ENCODE measurements at places on chromosomes 4 and X. TPM values are rescaled to one million over a fixed set of nuclear protein-coding genes. Genes with fewer than 3 reads are reported as not detected.
A peak's percentile ranks its signal among the peaks of the same experiment; 100 is the strongest.

DNA sequence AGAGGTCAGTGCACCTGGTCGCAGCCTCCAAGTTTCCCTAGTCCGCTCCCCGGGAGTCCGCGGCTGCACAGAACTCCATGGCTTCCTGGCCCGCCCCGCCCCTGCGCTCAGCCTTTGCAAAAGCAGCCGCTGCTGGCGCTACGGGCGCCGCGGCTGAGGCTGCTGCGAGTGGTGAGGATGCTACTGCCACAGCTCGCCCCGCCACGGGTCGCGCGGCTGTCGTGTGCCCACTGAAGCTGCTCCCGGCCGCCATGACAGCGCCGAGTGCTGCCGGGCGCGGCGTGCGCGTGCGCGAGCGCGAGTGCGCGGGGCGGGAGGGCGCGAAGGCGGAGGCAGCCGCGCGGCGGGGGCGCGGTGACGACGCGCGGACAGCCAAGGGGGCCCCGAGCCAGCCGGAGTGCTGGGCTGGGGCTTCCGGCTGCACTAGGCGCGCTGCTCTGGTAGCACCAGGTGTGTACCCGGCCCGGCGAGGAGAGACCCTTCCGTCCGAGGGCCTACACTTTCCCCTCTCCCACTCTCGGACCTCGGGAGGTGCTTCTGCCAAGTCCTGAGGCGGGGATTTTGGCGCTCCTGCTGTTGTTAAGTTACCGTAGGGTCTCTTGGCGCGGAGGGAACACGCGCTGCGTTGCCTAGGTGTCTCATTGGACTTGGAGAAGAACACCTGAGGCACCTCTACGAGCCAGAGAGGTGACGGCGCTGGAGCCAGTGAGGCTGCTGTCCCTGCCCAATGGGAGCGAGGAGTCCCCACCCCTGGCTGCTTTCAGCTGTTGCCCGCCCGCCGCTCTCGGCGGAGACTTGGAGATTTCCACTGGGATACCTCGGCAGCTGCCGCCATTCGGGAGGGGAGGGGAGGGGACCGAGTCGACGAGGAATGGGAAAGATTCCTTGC is 619 bp upstream of the LRBA start:
- peak overlapping the region; percentile 90 for H3K27ac ChIP-seq
- peak; percentile 66 for DNase-seq
- peaks cover 41% of the 10 kb centered on the region for H3K4me1 ChIP-seq
- peak overlapping the region; percentile 94 for H3K4me3 ChIP-seq

C4orf46 gene
- total RNA-seq = 3.4 TPM

DNA sequence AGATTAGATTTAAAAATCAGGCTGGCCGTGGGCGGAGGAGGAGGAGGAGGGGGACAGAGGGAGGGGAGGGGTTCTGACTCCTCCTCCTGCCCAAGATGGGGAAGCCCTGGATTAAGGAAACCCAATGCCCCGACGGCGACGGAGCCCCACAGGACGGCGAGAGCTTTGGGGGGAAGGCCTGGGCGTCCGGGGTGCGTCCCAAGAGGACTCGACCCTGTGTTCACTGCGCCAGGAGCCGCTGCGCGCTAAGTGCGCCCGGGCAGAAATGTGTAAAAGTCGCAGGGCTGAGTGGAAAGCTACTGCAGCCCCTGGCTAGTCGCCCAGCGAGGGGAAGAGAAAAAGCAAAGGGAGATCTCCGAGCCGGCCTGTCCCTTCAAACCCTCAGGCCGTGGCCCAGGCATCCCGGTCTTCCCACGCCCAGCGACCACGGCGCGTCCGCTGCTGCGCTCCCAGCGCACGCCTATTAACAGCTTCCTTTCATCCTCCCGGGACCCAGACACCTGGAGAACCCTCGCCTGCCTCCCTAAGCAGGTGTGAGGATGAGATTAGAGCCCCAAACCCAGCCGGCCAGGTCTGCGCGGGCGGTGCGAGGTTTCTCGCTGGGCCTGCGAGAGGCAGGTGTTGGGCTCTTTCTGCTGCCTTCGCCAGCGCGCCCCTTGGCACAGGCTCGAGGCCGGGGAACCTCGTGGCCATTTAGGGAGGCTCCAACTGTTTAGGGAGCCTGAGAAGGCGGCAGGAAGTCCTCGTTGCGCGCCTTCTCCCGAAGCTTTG is 1.4 kb upstream of the RPS6KA3 start:
- peaks cover 19% of the 10 kb centered on the region for H3K4me1 ChIP-seq
- H3K27ac ChIP-seq = peak overlapping the region; percentile 88
- H3K36me3 ChIP-seq = no peaks in the 10 kb centered on the region
- H3K27me3 ChIP-seq = no peaks in the 10 kb centered on the region
- DNase-seq = peak; percentile 58
- H3K4me3 ChIP-seq = peak overlapping the region; percentile 76

GRXCR1 gene
- not detected for total RNA-seq

GRCh38 chr4:122798101-122798500 is 28.5 kb upstream of the FGF2 start:
- no peaks in the 10 kb centered on the region for H3K36me3 ChIP-seq
- H3K27ac ChIP-seq = peak overlapping the region; percentile 77
- no peaks in the 10 kb centered on the region for H3K27me3 ChIP-seq
- H3K4me1 ChIP-seq = peaks cover 20% of the 10 kb centered on the region
- peak; percentile 45 for DNase-seq

DNA sequence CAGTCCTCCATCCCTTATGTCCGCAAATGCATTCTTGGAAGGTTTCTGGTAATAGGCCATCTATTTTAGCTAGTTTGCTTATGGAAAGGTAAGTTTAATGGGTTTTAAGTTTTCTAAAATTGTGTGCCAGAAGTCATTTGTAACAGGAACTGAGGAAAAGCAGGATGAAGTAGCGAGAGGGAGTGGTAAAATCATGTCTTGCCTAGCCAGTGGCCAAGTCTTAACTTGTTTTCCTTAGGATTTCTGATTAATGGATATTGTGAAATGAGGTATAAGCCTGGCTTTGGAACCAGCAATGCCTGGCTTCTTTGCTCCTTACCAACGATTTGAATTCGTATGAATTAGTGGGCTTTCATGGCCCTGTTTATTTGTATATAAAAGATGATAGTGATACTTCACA is 7.3 kb downstream of the SEC24B start:
- peaks cover 5% of the 10 kb centered on the region for H3K36me3 ChIP-seq
- no peak for DNase-seq
- no peak overlapping the region for H3K27ac ChIP-seq
- H3K4me3 ChIP-seq = no peak overlapping the region
- H3K4me1 ChIP-seq = peaks cover 85% of the 10 kb centered on the region

- no peak overlapping the region for H3K4me3 ChIP-seq
- H3K27ac ChIP-seq = no peak overlapping the region
- no peaks in the 10 kb centered on the region for H3K36me3 ChIP-seq
- DNase-seq = no peak
Observed at GRCh38 chr4:2116687-2117400, 57.7 kb downstream of the NAT8L start.

DNA sequence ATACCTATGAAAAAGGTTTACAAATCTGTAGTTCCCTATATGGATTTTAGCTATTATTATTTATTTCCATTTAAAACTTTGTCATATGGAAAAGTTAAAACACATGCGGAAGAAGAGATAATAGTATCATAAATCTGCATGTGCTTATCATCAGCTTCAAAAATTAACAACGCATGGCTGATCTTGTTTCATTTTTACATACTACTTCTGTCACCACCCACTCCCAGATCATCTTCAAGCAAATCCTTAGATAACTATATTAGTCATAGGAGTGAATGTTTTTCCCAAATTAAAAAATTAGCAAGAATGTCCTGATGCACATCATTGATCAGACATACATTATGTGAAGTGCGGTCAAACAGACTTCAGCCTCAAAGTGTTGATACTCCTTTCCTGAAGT is 24.6 kb upstream of the MOB1B start:
- no peak overlapping the region for H3K4me3 ChIP-seq
- no peaks in the 10 kb centered on the region for H3K4me1 ChIP-seq
- H3K27me3 ChIP-seq = no peaks in the 10 kb centered on the region
- no peak overlapping the region for H3K27ac ChIP-seq
- no peaks in the 10 kb centered on the region for H3K36me3 ChIP-seq

ANOS1 gene
- 5.0 TPM for total RNA-seq

GRCh38 chr4:7379719-7380118 is 55.0 kb downstream of the PSAPL1 start:
- H3K4me1 ChIP-seq = peaks cover 16% of the 10 kb centered on the region
- no peak overlapping the region for H3K27ac ChIP-seq
- no peak overlapping the region for H3K4me3 ChIP-seq
- H3K36me3 ChIP-seq = no peaks in the 10 kb centered on the region
- H3K27me3 ChIP-seq = peaks cover 22% of the 10 kb centered on the region

DNA sequence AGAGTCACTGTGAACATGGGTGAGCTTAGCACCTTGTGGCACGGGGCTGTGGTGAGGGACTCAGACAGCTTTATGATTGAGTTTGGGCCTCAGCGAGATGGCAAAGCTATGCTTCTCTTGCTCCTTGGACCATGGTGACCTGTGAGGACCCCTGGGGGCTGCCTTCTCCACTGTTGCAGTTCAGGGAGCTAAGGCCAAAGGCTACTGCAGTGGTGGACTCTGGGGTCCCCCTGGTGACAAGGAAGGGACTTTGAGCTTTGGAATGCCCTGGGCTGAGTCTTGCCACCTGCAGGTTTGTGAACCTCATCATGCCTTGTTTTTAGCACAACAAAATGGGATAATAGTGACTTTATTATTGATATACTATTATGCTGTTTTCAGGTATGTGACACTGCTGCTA is 36.5 kb downstream of the TBL1X start:
- no peak overlapping the region for H3K27ac ChIP-seq
- no peak for DNase-seq
- no peaks in the 10 kb centered on the region for H3K27me3 ChIP-seq
- H3K36me3 ChIP-seq = peaks cover 16% of the 10 kb centered on the region

TRO gene
- 1.9 TPM for total RNA-seq

- H3K4me1 ChIP-seq = no peaks in the 10 kb centered on the region
- DNase-seq = no peak
Observed at GRCh38 chrX:55758033-55758432, 40.5 kb downstream of the RRAGB start.

PDGFRA gene
- total RNA-seq = 24.8 TPM

DNA sequence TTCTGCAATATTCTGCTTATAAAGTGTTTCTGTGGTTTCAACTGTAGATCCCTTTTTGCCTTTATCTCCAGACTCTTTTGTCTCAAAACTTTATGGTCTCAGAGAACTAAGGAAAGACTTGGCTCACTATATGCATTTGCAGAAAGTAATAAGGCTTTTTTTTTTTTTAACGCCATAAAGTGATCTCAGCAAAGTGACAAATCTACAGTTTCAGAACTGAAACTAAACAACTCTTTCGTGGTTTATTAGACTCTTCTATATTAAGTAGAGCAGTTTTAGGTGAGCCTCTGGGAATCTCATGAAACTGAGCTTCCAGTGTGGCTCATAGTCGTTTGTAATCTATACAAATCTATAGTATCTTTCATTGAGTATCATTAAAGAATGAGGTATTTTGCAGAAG is 15.3 kb downstream of the ATP7A start:
- no peak overlapping the region for H3K4me3 ChIP-seq
- H3K4me1 ChIP-seq = no peaks in the 10 kb centered on the region
- no peaks in the 10 kb centered on the region for H3K27me3 ChIP-seq

SPATA4 gene
- total RNA-seq = 0.55 TPM

- no peaks in the 10 kb centered on the region for H3K27me3 ChIP-seq
- no peak overlapping the region for H3K27ac ChIP-seq
- no peak for DNase-seq
- no peak overlapping the region for H3K4me3 ChIP-seq
Observed at GRCh38 chr4:124409044-124409443, 303.5 kb downstream of the ANKRD50 start.

- H3K27ac ChIP-seq = no peak overlapping the region
- H3K4me3 ChIP-seq = no peak overlapping the region
- no peak for DNase-seq
- H3K36me3 ChIP-seq = peaks cover 19% of the 10 kb centered on the region
- no peaks in the 10 kb centered on the region for H3K27me3 ChIP-seq
- H3K4me1 ChIP-seq = no peaks in the 10 kb centered on the region
Observed at GRCh38 chrX:134782796-134783195, 124.5 kb upstream of the PLAC1 start.

- H3K27me3 ChIP-seq = no peaks in the 10 kb centered on the region
Observed at GRCh38 chr4:13963601-13964000, 336.1 kb upstream of the BOD1L1 start.

DNA sequence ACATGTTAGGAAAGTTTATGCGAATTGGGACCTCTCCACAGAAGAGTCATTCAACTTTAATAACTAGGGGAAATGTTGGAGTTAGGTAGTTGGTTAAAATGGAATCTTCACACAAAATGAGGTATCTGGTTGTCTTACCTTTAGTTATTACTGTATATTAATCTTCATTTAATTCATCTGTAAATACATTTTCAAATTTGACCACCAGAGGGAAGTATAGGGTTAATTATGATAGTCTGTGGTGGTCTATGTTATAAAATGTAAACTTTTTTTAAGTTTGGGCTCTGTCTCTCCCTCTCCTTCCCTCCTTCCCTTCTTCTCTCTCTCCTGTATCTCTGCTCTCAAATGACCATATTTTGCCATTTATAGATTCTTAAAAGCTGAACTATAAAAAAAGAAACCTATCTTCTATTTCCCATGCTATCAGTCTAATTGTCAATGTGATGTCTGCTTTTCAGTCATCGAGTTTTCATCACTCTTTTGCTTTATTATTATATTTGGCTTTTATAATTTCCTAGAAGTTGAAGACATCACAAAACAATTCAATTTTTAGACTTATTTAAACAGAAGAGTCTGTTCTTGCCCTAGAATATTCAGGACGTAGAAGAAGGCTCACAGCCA is 49.8 kb downstream of the TMEM144 start:
- no peaks in the 10 kb centered on the region for H3K4me1 ChIP-seq
- no peak overlapping the region for H3K4me3 ChIP-seq
- H3K27ac ChIP-seq = no peak overlapping the region
- DNase-seq = no peak
- H3K27me3 ChIP-seq = no peaks in the 10 kb centered on the region
- no peaks in the 10 kb centered on the region for H3K36me3 ChIP-seq

ASB9 gene
- total RNA-seq = 1.3 TPM

GPM6B gene
- 4.5 TPM for total RNA-seq

- H3K27me3 ChIP-seq = no peaks in the 10 kb centered on the region
- no peaks in the 10 kb centered on the region for H3K36me3 ChIP-seq
- no peak overlapping the region for H3K27ac ChIP-seq
Observed at GRCh38 chr4:7753271-7753670, 186.4 kb downstream of the AFAP1 start.

- no peak overlapping the region for H3K4me3 ChIP-seq
- no peaks in the 10 kb centered on the region for H3K36me3 ChIP-seq
- no peaks in the 10 kb centered on the region for H3K4me1 ChIP-seq
- H3K27ac ChIP-seq = no peak overlapping the region
- no peaks in the 10 kb centered on the region for H3K27me3 ChIP-seq
Observed at GRCh38 chr4:178165251-178165950, 723.2 kb upstream of the AGA start.

All from left ventricle myocardium inferior (tissue), 1 donor.